ENCODE measurements at places on chromosomes 3 and 15. TPM values are rescaled to one million over a fixed set of nuclear protein-coding genes. Genes with fewer than 3 reads are reported as not detected.

The ILDR1 gene
- total RNA-seq, result not detected

GRCh38 chr15:67157521-67158252, 92.3 kb downstream of the SMAD3 start:
- no peak for DNase-seq

The SH2D7 gene
- total RNA-seq, result not detected

DNA sequence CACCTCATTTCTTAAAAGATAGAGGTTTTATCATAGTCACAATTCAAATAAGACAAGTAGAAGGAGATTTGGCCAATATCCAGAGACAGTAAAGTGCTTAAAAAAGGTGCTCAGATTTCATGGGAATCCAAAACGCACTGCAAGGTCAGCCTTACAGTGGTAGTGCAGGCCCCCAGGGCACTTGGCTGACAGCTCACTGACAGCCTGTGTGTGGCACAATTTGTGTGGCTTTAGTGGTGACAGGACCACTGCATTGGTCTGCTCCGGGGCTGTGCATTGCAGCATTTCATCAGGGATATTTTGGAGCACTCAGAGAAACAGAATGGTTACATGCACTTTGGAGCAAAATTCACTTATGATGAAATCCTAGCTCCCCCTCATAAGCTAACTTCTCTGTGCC, 544.3 kb downstream of the NTRK3 start:
- no peak for DNase-seq

- no peak for DNase-seq
These were observed 108.9 kb upstream of the KLF13 start for GRCh38 chr15:31217566-31218270.

GRCh38 chr15:49024840-49025239, 21.4 kb downstream of the SECISBP2L start:
- DNase-seq, result no peak

DNA sequence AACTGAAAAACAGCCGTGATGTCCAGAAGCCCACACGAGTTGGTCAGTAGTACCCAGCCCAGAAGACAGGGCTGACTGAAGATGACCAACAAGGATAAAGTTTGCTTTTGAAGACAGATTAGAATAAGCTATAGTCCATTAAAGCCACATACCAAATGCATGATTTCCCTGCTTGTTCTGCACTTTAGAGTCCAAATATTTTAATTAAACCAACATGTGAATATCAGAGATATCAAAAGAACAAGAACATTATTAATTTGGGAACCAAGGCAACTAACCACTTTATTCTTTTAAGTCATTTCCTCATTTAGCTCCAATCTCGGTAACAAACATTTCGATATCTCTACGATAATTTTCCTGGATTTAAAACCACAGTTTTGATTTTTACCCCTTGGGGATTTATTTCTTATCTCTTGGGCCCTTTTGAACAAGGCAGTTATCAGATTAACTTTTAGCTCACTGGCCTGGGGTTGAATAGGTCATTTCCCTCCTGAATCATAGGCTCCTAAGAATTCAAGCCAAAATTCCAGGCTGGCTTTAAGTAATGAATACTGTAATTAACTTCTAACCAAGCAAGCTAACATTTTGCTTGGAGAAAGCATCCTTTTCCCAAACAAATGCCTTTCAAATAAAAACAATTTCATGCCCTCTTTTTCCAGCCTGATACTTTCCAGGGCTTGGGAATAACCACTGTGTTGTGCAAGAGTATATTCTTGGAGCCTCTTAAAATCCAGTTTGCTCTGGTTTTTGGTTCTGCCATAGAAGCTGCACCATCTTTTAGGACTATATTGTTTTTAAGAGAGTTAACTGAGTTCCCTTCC, 102.9 kb upstream of the NR2E3 start:
- no peak for DNase-seq

- no peak for DNase-seq
These were observed 251.3 kb upstream of the HES1 start for GRCh38 chr3:193884652-193885051.

GRCh38 chr3:106172780-106173179, 304.0 kb upstream of the CBLB start:
- no peak for DNase-seq
